ENCODE measurements at places on chromosomes 3 and 15. TPM values are rescaled to one million over a fixed set of nuclear protein-coding genes. Genes with fewer than 3 reads are reported as not detected.

GALNT15 gene
- not detected for total RNA-seq

ARHGEF26 gene
- total RNA-seq, result 0.08 TPM

ALDH1A2 gene
- not detected for total RNA-seq

TRIM42 gene
- not detected for total RNA-seq

NANOGP8 gene
- not detected for total RNA-seq

ARID3B gene
- 27.9 TPM for total RNA-seq

TGM5 gene
- not detected for total RNA-seq

MINDY2 gene
- total RNA-seq, result 7.5 TPM

ATP8B4 gene
- not detected for total RNA-seq

TMC3 gene
- not detected for total RNA-seq

SEMA5B gene
- total RNA-seq, result 0.22 TPM

GADL1 gene
- not detected for total RNA-seq

GABRG3 gene
- not detected for total RNA-seq

DNA sequence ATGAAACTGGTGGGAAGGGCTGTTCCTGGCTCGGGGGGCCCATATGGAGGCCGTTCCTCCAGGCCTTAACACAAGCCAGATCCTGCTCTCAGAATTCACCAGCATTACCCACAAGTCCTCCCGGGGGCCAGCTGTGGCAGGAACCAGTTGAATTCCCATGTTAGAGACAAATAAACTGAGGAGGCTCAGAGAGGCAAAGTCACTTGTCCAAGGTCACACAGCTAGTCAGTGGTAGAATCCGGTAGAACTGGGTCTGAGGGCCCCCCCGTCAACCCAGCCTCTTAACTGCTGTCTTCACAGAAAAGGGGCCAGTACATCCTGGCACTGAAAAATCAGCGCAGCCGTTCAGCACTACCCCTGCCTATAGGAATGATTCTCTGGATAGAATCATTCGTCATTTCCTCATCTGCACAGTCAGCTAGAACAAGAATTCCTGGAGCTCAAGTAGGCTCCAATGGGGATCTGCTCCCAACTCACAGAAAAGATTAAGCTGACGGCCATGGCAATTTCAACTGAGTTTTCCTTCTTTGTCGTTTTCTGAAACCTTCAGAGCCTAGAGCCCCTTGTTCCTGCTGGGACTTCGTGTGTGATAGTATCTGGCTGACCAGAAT lies 12.2 kb upstream of the TSEN2 start:
- H3K4me3 ChIP-seq, result no peak overlapping the region
- no peaks in the 10 kb centered on the region for H3K36me3 ChIP-seq
- no peak overlapping the region for H3K27ac ChIP-seq
- H3K27me3 ChIP-seq, result no peaks in the 10 kb centered on the region
- no peak for DNase-seq

- no peak overlapping the region for H3K27ac ChIP-seq
- H3K27me3 ChIP-seq, result no peaks in the 10 kb centered on the region
- no peak overlapping the region for H3K4me3 ChIP-seq
- no peaks in the 10 kb centered on the region for H3K4me1 ChIP-seq
- DNase-seq, result no peak
These were observed 141.0 kb upstream of the RASGRP1 start for GRCh38 chr15:38705436-38706219.

GRCh38 chr3:102124704-102125103 lies 275.4 kb downstream of the NFKBIZ start:
- no peaks in the 10 kb centered on the region for H3K4me1 ChIP-seq
- DNase-seq, result no peak
- no peaks in the 10 kb centered on the region for H3K36me3 ChIP-seq
- no peaks in the 10 kb centered on the region for H3K27me3 ChIP-seq

DNA sequence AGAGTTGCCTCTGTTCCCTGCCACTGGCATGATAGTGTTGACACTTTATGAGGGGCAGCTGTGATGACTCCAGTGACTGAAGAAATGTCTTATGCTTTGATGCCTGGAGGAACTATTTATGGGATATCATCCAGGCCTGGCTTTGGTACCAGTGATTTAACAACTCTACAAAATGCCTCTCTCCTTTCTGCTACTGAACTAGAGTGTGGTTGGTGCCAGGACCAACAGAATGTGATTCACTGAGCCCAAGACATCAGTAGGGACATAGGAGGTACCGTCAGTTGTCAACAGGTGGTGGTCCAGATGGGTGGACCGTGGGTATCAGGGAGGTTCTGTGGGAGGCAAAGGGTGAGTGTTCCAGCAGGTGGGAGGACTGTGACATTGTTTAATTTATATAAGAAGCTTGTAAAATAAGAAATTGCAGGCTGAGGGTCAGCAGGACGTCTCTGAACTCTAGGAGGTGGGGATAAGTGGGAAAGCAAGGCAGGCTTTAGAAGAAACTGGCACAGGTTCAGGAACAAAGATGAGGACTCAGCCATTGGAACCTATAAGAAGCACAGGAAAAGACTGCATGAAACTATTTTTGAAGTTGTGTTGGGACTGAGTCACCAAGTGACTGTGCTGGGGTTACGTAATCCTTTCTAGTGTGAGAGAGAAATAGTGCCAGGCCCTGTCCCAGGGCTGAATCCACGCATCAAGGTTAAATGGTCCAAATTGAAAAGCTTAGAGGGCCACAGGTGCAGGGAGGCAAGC lies 28.5 kb upstream of the SLC7A14 start:
- H3K27ac ChIP-seq, result no peak overlapping the region
- no peak overlapping the region for H3K4me3 ChIP-seq
- no peaks in the 10 kb centered on the region for H3K36me3 ChIP-seq

DNA sequence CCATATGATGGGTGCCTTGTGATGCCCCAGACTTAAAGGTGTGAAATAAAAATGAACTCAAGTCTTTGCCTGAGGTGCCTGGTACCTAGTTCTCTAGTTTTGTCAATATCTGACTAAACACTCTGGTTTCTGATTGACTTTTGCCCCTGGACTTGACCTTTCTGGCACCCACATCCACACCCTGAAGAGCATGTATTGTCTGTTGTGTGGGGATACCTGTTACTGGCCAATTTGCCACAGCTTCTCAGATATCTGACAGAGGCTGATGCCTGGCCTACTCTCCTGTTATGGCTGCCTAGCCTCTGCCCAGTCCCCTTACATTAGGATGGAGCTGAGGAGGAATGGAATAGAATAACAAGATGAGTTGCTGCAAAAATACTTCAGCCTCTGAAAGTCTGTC lies 3.6 kb downstream of the ZBTB38 start:
- H3K27me3 ChIP-seq, result no peaks in the 10 kb centered on the region
- DNase-seq, result no peak
- H3K4me3 ChIP-seq, result no peak overlapping the region
- H3K36me3 ChIP-seq, result no peaks in the 10 kb centered on the region

- H3K27ac ChIP-seq, result peak overlapping the region; percentile 77
- peaks cover 47% of the 10 kb centered on the region for H3K4me1 ChIP-seq
- peak; percentile 16 for DNase-seq
- H3K4me3 ChIP-seq, result peak overlapping the region; percentile 92
These were observed 1.1 kb downstream of the CMTM7 start for GRCh38 chr3:32392536-32393302.

- no peaks in the 10 kb centered on the region for H3K27me3 ChIP-seq
- H3K27ac ChIP-seq, result no peak overlapping the region
- H3K4me1 ChIP-seq, result peaks cover 8% of the 10 kb centered on the region
- no peak overlapping the region for H3K4me3 ChIP-seq
- no peaks in the 10 kb centered on the region for H3K36me3 ChIP-seq
These were observed 2.2 kb upstream of the PIAS1 start for GRCh38 chr15:68051907-68052306.

DNA sequence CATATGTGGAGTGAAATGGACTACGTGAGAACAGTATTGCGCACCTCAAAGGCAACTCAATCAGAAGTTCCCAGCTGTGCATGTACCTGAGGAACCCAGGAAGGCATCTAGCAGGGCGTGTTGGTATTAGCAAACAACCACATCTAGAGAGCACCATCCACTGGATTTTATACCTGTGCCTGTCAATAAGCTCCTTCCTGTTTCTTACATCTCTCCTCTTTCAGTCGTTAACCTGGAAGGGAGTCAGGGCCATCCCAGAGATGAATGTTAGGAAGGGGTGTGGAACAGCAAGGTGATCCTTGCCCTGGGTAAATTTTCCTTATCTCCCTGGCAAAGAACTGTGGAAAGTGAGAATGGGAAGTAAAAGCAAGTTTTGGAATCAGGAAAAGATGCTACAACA lies 29.6 kb upstream of the CHMP2B start:
- no peak overlapping the region for H3K4me3 ChIP-seq
- no peaks in the 10 kb centered on the region for H3K36me3 ChIP-seq
- no peaks in the 10 kb centered on the region for H3K4me1 ChIP-seq
- no peak overlapping the region for H3K27ac ChIP-seq

DNA sequence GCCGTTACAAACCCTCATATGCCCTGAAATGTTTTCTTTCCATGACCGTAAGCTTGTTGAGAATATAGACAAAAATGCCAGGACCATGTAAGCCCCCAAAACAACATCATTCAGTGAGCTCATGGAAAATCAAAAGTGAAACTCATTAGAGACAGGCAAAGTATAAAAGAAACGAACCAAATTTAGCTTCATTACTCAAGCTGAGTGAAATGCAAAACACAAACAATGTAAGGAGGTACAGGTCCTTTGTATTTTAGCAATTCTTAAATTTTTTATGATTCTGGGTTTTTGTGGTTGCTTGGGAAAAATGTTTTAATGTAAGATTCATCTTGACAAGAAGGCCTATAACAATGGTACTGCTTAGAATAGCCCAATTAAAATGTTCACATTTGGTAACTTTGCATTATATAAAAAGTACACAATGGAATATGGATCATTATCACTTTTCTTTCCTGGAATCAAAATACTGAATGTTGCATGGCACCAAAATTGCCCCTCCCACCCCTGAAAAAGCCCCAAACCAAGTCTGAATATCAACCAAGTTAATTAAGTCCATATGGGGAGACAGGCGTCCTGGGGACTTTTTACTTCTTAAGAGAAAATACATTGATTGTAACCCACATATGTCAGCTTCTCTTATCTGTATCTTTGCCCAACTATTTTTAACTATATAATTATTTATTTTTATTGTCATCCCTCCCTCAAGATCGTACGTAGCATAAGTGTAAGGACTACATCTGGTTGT lies 247.7 kb upstream of the CDIN1 start:
- H3K4me3 ChIP-seq, result no peak overlapping the region
- DNase-seq, result no peak
- no peak overlapping the region for H3K27ac ChIP-seq

- H3K4me3 ChIP-seq, result no peak overlapping the region
- H3K27ac ChIP-seq, result no peak overlapping the region
- H3K4me1 ChIP-seq, result no peaks in the 10 kb centered on the region
- no peaks in the 10 kb centered on the region for H3K36me3 ChIP-seq
- DNase-seq, result no peak
- H3K27me3 ChIP-seq, result no peaks in the 10 kb centered on the region
These were observed 60.8 kb upstream of the GOLIM4 start for GRCh38 chr3:168156479-168156878.

DNA sequence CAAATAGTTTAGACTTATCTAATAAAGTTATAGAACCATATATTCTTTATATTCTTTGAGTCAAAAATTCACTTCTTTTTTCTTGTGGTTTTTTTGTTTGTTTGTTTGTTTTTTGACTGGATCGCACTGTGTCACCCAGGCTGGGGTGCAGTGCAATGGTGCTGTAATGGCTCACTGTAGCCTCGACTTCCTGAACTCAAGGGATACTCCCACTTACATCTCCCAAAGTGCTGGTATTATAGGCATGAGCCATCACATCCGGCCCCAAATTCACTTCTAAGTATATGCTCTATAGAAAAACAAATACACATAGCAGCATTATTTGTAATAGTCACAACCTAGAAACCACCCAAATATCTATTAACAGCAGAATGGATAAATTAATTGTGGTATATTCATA lies 13.7 kb upstream of the SLTM start:
- no peaks in the 10 kb centered on the region for H3K27me3 ChIP-seq
- no peaks in the 10 kb centered on the region for H3K36me3 ChIP-seq
- H3K27ac ChIP-seq, result no peak overlapping the region
- H3K4me3 ChIP-seq, result no peak overlapping the region
- DNase-seq, result no peak
- H3K4me1 ChIP-seq, result peaks cover under 1% of the 10 kb centered on the region

- H3K27me3 ChIP-seq, result no peaks in the 10 kb centered on the region
- H3K4me1 ChIP-seq, result no peaks in the 10 kb centered on the region
- DNase-seq, result no peak
- H3K36me3 ChIP-seq, result no peaks in the 10 kb centered on the region
- H3K4me3 ChIP-seq, result no peak overlapping the region
These were observed 83.6 kb downstream of the NCEH1 start for GRCh38 chr3:172627057-172627809.

DNA sequence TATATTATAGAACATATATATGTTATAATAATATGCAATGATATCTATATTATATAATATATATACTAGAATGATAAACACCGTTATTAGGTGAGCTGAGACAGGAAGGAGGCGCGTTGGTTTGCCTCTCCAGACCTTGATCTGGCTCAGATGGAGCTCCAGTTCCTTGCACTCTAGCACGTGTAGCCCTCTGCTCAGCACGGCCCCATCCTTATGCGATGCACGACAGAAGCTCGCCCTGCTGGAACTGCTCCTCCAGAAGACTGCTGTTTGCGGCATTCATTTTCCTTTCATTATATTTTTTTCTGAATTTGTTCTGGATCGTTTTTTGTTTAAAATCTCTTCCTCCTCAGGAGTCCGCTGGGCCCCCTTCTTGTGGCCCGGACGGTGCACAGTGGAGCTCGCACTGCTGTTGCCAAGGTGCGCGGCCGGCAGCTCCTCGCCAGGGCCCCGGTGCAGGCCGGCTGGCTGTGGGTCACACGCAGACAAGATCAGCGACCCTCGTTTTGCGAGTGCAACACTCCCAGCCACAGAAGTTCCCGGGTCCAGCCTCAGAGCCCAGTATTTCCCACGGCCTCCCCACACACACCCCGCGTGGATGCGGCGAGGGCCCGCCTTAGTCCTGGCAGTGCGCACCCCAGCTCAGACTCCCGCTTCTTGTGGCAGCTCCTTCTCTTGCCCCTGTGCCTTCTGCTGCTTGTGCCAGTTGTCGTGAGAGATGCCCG lies 112.2 kb downstream of the CHL1 start:
- no peak overlapping the region for H3K4me3 ChIP-seq
- no peak overlapping the region for H3K27ac ChIP-seq
- H3K36me3 ChIP-seq, result no peaks in the 10 kb centered on the region
- H3K27me3 ChIP-seq, result no peaks in the 10 kb centered on the region
- H3K4me1 ChIP-seq, result no peaks in the 10 kb centered on the region
- DNase-seq, result no peak

GRCh38 chr15:51793521-51794305 lies 35.7 kb upstream of the TMOD3 start:
- DNase-seq, result no peak
- H3K36me3 ChIP-seq, result peaks cover 3% of the 10 kb centered on the region
- H3K4me3 ChIP-seq, result no peak overlapping the region
- no peaks in the 10 kb centered on the region for H3K27me3 ChIP-seq

DNA sequence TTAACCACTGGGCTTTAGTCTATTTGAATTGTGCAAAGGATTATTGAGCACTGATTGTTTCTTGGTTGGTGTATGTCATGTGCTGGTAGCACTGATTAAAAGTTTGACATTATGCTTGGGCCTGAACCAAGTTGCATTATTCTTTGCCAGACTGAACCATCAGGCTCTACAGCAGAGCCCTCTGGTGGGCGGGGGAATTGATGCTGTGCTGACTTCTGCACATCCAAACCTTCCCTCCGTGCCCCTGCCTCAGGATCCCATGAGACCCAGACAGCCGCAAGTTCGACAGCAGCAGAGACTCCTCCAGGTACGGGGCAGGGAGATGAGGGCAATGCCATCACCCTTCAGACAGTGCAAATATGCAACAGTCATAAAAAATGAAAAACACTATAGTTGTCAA lies 28.4 kb upstream of the P2RY12 start:
- no peaks in the 10 kb centered on the region for H3K27me3 ChIP-seq
- H3K4me1 ChIP-seq, result no peaks in the 10 kb centered on the region
- H3K27ac ChIP-seq, result no peak overlapping the region
- no peaks in the 10 kb centered on the region for H3K36me3 ChIP-seq

Measured in CD4-positive, alpha-beta T cell (primary cell).